ENCODE measurements at places on chromosomes 5 and 9.

GRCh38 chr5:173301695-173302545, 26.3 kb downstream of the STC2 start:
- DNase-seq = peak; percentile 88

GRCh38 chr9:106700676-106701075, 162.3 kb upstream of the ZNF462 start:
- DNase-seq = no peak

DNA sequence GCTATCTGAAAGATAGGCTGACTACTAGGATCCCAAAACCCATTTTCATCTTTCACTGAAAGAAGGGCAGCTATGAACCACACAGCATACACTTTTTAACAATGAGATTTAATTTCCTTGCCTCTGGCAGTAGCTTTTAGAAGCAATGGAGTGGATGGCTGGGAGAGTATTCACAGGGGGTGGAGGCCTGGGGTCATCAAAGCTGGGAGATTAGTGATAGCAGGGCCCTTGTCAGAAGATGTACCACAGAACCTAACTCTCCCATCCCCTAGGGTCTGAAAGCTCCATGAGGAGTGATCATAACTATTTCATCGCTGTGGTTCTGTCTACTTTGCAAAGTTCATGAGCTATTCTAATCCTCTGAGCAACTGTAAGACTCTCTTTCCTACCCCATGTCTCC, 332.2 kb downstream of the PRELID2 start:
- DNase-seq = no peak

GRCh38 chr5:104928906-104929520, 1366.4 kb upstream of the NUDT12 start:
- DNase-seq = peak; percentile 62

DNA sequence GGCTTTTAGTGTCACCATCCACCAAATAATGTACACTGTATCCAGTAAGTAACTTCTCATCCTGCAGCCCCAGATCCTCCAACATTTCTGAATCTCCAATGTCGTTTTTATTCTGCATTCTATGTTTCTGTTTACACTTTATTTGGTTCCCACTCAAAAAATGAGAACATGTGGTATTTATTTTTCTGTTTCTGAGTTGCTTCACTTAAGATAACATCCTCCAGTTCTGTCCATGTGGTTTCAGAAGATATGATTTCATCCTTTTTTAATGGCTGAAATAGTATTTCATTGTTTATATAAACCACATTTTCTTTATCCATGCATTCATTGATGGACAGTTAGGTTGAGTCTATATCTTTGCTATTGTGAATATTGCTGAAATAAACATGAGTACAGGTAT, 677.3 kb upstream of the FTMT start:
- no peak for DNase-seq

DNA sequence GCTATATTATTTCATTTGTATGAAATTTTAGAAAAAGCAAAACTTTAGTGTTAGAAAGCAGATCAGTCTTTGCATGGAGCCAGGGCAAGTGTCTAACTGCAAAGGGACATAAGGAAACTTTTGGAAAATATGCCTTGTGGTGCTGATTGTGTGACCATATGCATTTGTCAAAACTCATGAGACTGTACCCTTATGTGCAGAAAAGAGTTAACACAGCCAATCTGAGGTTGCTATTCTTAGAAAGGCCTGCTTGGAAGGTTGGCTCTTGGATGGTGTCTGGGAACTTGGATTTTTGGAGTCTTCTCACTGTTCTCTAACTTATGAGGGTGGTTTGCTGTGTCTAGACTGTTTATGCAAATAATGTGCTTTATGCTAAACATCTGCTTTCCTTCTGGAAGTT, 76.6 kb downstream of the SNX18 start:
- no peak for DNase-seq

DNA sequence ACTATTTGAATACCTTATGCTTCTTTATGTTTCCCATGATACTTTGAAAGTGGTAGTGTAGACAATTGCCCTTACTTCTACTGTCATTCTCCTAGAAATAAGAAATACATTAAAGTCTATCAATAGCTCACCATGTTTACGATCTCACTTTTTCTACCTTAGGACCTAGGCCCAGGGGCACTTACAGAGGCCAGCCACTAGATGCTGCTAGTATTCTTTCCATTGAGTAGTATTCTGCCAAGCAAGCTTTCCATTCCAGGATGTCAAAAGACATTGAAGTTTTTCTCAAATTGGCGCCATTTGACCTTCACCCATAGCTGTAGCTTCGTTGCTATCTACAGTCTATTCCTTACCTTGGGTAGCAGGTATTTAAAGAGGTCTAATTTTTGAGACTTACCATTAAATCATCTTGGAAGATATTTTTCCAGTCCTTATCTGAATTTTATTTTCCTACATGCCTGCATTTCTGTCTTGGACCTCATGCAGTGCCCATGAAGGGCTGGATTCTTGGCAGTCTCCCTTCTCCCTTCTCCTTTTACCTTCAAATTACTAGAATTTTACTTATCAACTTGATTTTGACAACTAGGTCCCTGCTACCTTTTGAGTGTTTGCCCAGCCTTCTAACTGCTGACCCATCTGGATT, 246.0 kb upstream of the NUDT12 start:
- DNase-seq = no peak

- no peak for DNase-seq
Measured at GRCh38 chr5:51380603-51381207, 2.5 kb upstream of the ISL1 start.

DNA sequence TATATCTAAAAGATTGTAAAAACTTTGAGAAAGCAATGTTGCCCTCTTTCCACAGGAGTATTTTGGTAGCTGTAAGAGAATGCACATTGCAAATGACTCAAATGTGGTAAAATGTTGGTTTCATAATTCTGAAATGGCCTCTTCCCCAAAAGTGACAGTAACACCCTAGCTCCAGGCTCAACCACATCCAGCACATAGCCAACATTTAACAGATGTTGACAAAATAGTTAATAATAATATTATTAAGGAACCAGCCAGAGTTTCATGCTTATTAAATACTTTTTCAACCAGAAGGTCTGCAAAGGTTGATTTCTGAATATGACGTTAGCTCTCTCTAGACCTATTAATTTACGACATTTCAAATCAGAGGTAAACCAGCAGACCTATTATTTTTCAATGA, 1.3 kb downstream of the ANXA1 start:
- DNase-seq = no peak

GRCh38 chr5:107398703-107399102, 272.0 kb downstream of the EFNA5 start:
- no peak for DNase-seq

DNA sequence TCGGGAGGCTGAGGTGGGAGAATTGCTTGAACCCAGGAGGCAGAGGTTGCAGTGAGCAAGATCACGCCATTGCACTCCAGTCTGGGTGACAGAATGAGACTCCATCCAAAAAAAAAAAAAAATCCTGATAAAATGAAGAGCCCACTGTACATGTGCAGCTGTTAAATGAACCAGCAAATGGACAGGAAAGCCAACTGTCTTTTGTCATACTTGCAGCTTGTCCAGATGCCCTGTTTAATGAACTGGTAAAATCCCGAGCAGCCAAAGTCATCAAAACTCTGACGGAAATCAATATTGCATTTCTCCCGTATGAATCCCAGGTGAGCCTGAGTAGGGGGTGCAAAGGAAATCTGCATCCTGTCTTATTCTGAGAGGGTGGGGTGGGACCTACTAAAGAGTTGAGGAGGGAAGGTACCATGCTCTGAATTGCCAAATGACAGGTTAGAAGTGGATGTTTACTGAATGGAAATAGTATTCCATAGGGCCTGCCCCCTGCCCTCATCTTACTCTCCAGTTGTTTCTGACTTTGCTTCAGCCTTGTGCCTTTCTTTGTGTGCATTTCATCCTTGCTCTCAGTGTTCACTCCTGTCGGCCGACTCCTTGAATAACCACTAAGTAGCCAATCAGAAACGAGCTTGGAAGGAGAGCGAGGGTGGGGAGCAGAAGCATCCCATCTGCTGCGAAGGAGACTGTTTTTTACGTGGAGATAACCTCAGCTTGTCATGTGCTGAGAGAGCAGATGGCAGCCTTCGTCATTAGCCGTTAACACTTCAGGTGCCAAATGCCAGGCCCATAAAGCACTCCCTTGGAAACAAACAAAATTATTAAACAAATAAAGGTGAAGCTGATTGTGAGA, 45.7 kb upstream of the CFAP157 start:
- no peak for DNase-seq

DNA sequence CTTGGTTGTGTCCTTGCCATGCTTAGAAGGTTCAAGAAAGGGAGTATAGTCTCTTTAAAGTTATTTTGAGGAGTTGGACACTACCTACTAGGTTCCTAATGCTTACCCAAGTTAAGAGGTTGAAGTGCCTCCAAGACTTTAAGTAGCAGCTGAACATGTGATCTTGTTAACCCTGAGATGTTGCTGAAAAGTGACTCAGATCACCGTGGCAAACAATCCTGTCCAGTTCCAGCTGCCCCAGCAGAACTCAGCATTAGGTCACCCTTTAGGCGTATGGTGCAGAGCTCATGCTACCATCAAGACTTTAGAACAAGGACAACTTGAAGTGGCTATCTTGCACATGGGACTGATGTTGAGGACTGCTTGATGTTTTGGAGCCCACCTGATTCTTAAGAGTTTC, 22.5 kb downstream of the ZNF462 start:
- DNase-seq = no peak

GRCh38 chr5:16108418-16108817, 71.2 kb downstream of the MARCHF11 start:
- DNase-seq = no peak

- DNase-seq = no peak
Measured at GRCh38 chr5:134430001-134430569, 18.4 kb upstream of the CDKN2AIPNL start.

GRCh38 chr9:90331826-90332575, 310.6 kb downstream of the DIRAS2 start:
- DNase-seq = no peak

DNA sequence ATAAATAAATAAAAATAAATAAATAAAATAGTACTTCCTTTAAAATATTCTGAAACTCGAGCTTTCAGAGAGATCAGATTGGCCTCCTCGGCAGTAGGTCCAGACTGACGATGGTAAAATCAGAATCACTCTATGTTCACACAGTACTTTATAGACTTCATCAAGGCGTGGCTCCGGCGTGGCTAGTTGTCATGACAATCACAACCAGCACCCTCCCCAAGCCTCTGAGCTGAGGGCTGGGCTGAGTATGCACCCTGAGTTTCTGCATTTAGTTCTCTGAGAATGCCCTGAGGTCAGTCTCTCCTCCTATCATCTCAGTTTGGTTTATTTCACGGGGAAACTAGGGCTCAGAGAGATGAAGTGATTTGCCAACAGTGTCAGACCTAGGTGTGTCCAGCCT, 43.3 kb upstream of the BARHL1 start:
- no peak for DNase-seq

DNA sequence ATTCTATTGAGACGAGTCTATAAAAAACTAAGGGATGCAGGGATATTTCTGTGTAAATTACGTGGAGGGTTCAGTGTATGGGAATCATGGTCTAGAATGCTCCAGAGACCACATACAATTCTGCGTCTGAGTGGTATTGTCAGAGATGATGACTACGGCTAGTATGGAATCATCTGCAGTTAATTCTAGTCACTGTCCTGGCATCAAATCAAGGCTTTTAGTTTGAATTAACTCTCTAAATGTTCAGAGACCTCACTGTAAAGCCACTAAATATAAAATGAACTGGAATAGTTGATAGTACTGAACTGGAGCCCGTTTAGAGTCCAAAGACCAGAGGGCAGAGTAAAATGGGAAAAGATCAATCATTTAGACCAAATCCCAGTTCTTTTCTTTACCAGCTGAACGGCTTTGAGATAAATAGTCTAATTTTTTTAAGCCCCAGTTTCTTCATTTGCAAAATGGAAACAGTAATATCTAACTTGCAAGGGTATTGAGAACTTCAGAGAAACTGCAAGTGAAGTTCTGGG, 599.8 kb downstream of the EBF1 start:
- DNase-seq = no peak

- DNase-seq = no peak
Measured at GRCh38 chr5:168076561-168076991, 214.9 kb upstream of the WWC1 start.

- DNase-seq = no peak
Measured at GRCh38 chr5:11596185-11596584, 308.1 kb downstream of the CTNND2 start.

- DNase-seq = no peak
Measured at GRCh38 chr9:98009437-98009836, 26.3 kb downstream of the ANP32B start.

DNA sequence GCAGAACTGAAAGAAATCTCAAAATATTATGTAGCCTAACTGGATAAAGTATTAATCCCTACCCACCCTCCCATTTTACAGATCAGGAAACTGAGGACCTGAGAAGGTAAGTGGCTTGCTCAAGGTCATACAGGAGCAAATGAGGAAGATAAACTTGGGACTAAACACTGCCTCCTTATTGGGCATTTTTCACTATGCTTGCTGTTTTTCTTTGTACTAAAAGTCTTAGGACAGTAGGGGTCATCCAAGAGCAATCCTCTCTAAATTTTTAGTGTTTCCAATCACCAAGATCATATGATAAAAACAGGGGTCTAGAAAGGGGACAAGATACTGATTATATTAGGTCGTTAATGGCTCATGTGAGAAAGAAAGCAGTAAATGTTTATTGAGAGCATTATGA, 80.8 kb downstream of the RORB start:
- DNase-seq = no peak

GRCh38 chr5:147382776-147383175, 127.1 kb downstream of the DPYSL3 start:
- no peak for DNase-seq

DNA sequence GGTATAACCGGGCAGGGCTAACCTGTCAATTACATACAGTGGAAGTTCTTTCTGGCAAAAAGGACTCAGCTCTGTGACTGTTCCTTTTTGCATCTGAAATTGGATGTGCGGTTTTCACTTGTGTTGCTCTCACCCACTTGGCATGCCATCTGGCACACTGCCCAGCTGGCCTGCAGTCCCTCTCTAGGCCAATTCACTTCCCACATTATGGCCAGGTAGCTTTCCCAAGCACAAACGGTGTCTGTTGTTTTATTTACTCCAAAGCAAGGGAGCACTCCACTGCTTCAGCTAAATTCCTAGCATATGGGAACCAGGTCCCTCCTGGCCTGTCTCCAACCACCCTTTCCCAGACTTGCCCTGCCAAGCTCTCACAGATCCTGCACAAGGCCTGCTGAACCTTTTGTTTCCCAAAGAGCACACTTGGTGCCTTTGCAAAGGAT, 132.5 kb downstream of the SEMA6A start:
- peak; percentile 64 for DNase-seq

DNA sequence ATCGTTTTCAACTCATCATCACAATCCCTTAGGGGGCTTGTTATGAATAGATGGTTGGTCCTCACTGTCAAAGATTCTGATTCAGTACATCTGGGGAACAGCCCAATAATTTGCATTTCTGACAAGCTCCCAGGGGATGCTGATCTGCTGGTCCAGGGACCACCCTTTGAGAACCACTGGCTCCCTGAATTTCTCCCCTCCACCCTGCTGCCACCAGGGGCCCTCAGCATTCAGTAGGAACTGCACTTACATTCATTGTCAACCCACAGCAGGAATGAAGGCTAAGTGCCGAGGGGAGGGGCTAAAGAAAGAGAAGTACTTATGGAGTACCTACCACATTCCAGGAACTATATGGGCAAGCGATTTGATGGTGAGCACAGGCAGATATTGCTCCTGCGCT, 85.9 kb downstream of the BOD1 start:
- DNase-seq = no peak
